ENCODE measurements at places on chromosomes 2 and 18.
A peak's percentile ranks its signal among the peaks of the same experiment; 100 is the strongest.

DNA sequence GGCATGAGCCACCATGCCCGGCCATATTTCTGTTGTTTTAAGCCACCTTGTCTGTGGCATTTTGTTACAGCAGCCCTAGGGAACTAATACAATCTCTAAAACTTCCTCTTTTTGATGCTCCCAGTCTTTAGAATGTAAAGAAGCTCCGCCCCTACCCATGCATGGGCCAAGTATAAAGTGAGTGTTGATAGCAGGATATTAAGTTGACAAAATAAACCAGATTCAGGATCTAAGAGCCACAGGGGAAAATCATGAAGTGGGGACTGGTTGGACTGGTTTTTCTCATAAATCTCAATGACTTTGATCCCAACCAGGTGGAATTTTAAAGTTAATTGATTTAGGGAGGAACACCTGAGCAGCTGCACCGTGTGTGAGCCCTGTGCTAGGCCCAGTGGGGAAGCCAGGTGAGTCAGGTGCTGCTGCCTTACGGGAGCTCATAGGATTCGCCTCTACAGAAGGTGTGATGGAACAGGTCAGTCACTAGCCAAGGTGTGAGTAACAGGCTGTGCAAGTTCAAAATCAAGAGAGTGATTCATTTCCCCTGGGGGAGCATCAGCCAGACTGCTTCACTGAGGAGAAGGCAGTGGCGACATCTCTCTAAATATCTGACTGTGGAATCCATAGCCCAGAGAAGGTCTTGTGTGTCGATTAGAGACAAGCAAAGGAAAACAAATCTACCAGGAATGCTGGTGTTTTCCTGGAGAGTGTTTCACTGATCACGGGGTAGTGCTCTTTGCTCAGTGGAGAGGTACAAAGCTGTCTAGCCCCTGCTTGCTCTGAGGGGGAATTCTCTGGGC, 63.0 kb upstream of the MSH2 start:
- H3K4me1 ChIP-seq = peaks cover 2% of the 10 kb centered on the region
- no peak overlapping the region for H3K27ac ChIP-seq
- DNase-seq = peak; percentile 23
- no peaks in the 10 kb centered on the region for H3K36me3 ChIP-seq
- H3K4me3 ChIP-seq = no peak overlapping the region

DNA sequence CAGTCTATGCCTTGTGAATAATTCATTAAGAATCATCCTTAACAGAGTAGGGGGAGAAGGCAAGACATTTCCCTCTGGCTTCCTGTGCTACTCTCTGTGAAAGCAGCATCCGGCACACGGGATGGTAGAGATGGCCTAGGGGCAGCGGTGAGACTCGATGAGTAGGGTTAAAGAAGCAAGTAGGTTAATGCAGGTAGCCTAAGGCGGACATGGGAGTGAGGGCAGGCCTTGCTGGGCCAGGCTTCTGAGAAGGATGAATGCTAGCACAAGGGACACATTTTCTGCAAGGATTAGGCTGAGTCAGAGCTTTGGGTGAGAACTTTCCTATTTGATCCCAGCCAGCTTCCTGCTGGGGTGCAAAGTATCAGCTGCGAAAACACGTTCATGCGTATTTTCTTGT, 80.8 kb downstream of the NXPH2 start:
- H3K27ac ChIP-seq = no peak overlapping the region
- H3K4me3 ChIP-seq = no peak overlapping the region
- H3K4me1 ChIP-seq = no peaks in the 10 kb centered on the region
- DNase-seq = no peak

DNA sequence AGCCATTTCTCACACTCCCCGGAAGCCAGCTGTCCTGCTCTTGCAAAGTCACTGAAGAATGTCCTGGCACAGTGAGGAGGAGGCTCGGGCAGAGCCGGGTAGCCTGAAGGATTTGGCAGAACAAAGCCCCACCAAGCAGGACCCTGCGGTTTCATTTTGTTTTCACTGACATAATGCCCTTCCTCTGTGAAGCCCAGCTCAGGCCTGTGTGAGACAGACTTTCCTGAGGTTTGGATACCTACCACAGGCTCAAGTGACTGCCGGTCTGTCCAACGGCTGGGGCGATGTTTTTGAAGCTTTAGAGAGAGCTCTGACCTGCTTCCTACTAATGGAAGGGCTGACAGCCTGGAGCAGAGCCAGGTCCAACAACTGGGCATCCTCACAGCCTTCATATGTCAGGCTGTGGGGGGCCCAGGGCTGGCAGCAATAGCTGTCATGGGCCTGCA, 99.8 kb upstream of the FZD7 start:
- H3K27ac ChIP-seq = no peak overlapping the region
- H3K4me3 ChIP-seq = no peak overlapping the region
- peaks cover 13% of the 10 kb centered on the region for H3K27me3 ChIP-seq
- no peaks in the 10 kb centered on the region for H3K4me1 ChIP-seq
- no peak for DNase-seq

DNA sequence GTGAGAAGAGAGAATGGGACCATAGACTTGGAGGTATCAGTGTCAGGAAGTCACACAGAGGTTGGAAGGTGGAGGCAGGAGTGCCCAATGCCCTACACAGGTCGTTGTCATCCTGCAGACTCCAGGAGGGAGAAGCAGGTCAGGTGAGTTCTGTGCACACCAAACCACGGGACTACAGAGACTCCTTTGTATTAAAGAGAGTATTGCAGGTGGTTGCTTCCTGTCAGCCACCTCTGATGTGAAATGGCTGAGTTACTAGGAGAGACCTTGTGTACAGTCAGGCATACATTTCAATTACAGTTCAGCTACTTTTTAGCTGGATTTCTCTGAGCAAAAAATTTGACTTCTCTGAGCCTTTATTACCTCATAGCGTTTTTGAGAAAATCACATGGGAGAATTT, 51.6 kb downstream of the SPP2 start:
- peaks cover 30% of the 10 kb centered on the region for H3K4me1 ChIP-seq
- peak; percentile 24 for DNase-seq
- no peak overlapping the region for H3K4me3 ChIP-seq
- no peak overlapping the region for H3K27ac ChIP-seq
- H3K36me3 ChIP-seq = no peaks in the 10 kb centered on the region

GRCh38 chr18:39375066-39375465, 1809.5 kb upstream of the CELF4 start:
- H3K4me3 ChIP-seq = no peak overlapping the region
- no peaks in the 10 kb centered on the region for H3K36me3 ChIP-seq
- no peak for DNase-seq
- no peaks in the 10 kb centered on the region for H3K27me3 ChIP-seq
- H3K4me1 ChIP-seq = no peaks in the 10 kb centered on the region
- H3K27ac ChIP-seq = no peak overlapping the region

DNA sequence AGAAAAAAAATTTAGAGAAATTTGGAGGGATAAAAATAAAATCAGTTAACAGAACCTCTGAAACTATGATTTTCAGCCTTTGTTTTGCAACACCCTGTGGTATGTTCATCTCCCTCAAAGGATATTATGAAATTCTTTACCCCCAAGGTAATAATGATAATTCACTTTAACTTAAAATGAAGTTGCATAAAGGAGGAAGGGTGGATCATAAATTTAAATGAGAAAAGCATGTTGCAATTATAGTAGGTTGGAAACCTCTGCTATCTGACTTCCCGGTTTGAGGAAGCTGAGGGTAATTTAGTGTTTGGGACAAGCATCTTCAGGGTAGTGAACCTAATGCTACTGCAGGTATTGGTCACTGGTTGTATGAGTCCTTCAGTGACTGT, 102.9 kb downstream of the BABAM2 start:
- H3K36me3 ChIP-seq = peaks cover 54% of the 10 kb centered on the region
- H3K27me3 ChIP-seq = no peaks in the 10 kb centered on the region
- no peak overlapping the region for H3K4me3 ChIP-seq
- peaks cover 26% of the 10 kb centered on the region for H3K4me1 ChIP-seq
- DNase-seq = no peak
- no peak overlapping the region for H3K27ac ChIP-seq

GRCh38 chr2:102086150-102086872, 56.2 kb upstream of the IL1R1 start:
- H3K27ac ChIP-seq = no peak overlapping the region
- H3K4me3 ChIP-seq = no peak overlapping the region
- no peak for DNase-seq
- peaks cover 38% of the 10 kb centered on the region for H3K4me1 ChIP-seq
- no peaks in the 10 kb centered on the region for H3K27me3 ChIP-seq

GRCh38 chr2:9814129-9814868, 29.0 kb upstream of the TAF1B start:
- H3K36me3 ChIP-seq = no peaks in the 10 kb centered on the region
- no peak overlapping the region for H3K27ac ChIP-seq
- H3K27me3 ChIP-seq = peaks cover 4% of the 10 kb centered on the region
- DNase-seq = no peak
- peaks cover 8% of the 10 kb centered on the region for H3K4me1 ChIP-seq

DNA sequence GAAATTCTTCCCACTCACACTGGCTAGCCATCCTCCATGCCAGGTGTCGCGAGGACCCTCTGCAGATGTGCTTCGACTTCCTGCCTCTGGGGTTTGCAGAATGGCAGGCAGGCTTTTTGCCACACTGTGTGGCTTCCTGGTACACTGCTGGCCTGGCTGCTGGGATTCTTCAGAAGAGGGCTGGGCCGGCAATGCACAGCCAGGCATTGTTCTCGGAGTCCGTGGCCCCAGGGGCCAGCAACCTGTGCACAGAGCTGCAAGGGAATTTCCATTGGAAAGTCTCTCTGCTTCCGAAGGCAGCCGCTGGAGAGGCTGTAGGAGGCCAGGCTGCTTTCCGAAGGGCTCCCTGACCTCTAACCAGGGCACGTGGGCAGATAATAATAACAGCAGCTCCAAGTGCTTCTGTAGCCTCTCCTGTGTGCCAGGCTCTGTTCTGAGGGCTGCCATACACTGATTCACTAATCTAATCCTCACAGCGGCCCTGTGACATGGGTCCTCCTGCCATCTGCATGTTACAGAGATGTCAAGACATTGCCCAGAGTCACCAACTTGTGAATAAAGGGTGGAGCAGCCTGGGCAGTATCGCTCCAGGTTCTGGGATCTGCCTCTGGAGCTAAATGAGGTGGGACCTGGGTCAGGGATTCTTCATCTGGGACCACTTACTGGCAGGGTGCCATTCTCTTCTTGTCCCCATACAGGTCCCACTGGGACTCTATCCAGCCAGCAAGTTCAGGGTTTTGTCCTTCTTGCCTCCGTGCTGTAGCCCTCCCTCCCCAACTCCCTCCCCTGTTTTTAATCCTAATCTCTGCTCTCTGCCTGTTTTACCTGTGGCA, 5.0 kb downstream of the LDLRAD4 start:
- peaks cover 7% of the 10 kb centered on the region for H3K36me3 ChIP-seq
- H3K4me1 ChIP-seq = peaks cover 34% of the 10 kb centered on the region
- peaks cover 6% of the 10 kb centered on the region for H3K27me3 ChIP-seq
- H3K4me3 ChIP-seq = no peak overlapping the region
- peak; percentile 12 for DNase-seq

- DNase-seq = no peak
- no peaks in the 10 kb centered on the region for H3K4me1 ChIP-seq
- no peak overlapping the region for H3K27ac ChIP-seq
- peaks cover 3% of the 10 kb centered on the region for H3K27me3 ChIP-seq
- no peaks in the 10 kb centered on the region for H3K36me3 ChIP-seq
- H3K4me3 ChIP-seq = no peak overlapping the region
Measured at GRCh38 chr2:179622635-179623300, 238.6 kb downstream of the ZNF385B start.

DNA sequence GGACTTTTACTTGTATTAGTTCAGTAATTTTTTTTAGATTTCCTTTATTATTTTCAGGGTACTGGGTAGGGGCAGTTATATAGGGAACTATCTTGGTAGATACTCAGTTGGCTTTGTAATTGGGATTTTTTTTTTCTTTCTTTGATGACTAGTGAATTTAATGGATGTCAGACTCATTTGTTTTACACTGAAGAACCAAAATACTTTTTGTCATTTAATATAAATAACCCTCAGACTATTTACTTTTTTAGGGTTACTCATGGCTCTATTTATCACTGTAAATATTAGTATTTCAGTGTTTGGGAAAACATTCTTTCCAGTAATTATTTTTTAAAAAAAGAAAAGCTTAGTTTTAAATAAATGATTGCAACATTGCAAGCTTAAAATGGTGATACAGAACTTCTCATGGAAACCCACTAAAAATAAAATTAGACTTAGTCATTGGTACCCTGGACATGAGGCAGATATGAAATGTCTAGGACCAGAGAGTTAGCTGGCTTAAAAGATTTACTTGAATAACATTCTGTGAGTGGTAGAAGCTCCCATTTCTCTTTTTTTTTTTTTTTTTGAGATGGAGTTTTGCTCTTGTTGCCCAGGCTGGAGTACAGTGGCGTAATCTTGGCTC, 74.4 kb upstream of the CYP20A1 start:
- H3K36me3 ChIP-seq = peaks cover 10% of the 10 kb centered on the region
- H3K27me3 ChIP-seq = no peaks in the 10 kb centered on the region
- no peaks in the 10 kb centered on the region for H3K4me1 ChIP-seq
- no peak for DNase-seq
- no peak overlapping the region for H3K27ac ChIP-seq
- H3K4me3 ChIP-seq = no peak overlapping the region

- no peaks in the 10 kb centered on the region for H3K4me1 ChIP-seq
- DNase-seq = no peak
- no peak overlapping the region for H3K4me3 ChIP-seq
- no peak overlapping the region for H3K27ac ChIP-seq
- H3K36me3 ChIP-seq = no peaks in the 10 kb centered on the region
Measured at GRCh38 chr2:113068249-113068648, 479 bp downstream of the IL1F10 start.

GRCh38 chr2:196113061-196113974, 44.7 kb upstream of the DNAH7 start:
- H3K27me3 ChIP-seq = no peaks in the 10 kb centered on the region
- H3K4me3 ChIP-seq = no peak overlapping the region
- no peak for DNase-seq
- H3K27ac ChIP-seq = no peak overlapping the region
- no peaks in the 10 kb centered on the region for H3K36me3 ChIP-seq

GRCh38 chr2:52473526-52473925, 1294.1 kb upstream of the CHAC2 start:
- no peaks in the 10 kb centered on the region for H3K27me3 ChIP-seq
- H3K4me3 ChIP-seq = no peak overlapping the region
- no peak for DNase-seq
- no peaks in the 10 kb centered on the region for H3K4me1 ChIP-seq

- DNase-seq = peak; percentile 15
- peaks cover 11% of the 10 kb centered on the region for H3K36me3 ChIP-seq
- H3K4me1 ChIP-seq = peaks cover 3% of the 10 kb centered on the region
- no peaks in the 10 kb centered on the region for H3K27me3 ChIP-seq
- no peak overlapping the region for H3K27ac ChIP-seq
Measured at GRCh38 chr18:54181856-54182602, 42.4 kb downstream of the MBD2 start.

- H3K27me3 ChIP-seq = no peaks in the 10 kb centered on the region
- peaks cover 3% of the 10 kb centered on the region for H3K4me1 ChIP-seq
- no peak for DNase-seq
- H3K27ac ChIP-seq = no peak overlapping the region
- no peak overlapping the region for H3K4me3 ChIP-seq
Measured at GRCh38 chr2:64582774-64583340, 58.7 kb downstream of the AFTPH start.
